Hematopoietic multipotent progenitor cell treated with erythropoietin and hydrocortisone succinate and interleukin-3 and kit ligand, for 15 days (in vitro differentiated cells): ENCODE measurements at places on chromosomes 3 and 15.

DNA sequence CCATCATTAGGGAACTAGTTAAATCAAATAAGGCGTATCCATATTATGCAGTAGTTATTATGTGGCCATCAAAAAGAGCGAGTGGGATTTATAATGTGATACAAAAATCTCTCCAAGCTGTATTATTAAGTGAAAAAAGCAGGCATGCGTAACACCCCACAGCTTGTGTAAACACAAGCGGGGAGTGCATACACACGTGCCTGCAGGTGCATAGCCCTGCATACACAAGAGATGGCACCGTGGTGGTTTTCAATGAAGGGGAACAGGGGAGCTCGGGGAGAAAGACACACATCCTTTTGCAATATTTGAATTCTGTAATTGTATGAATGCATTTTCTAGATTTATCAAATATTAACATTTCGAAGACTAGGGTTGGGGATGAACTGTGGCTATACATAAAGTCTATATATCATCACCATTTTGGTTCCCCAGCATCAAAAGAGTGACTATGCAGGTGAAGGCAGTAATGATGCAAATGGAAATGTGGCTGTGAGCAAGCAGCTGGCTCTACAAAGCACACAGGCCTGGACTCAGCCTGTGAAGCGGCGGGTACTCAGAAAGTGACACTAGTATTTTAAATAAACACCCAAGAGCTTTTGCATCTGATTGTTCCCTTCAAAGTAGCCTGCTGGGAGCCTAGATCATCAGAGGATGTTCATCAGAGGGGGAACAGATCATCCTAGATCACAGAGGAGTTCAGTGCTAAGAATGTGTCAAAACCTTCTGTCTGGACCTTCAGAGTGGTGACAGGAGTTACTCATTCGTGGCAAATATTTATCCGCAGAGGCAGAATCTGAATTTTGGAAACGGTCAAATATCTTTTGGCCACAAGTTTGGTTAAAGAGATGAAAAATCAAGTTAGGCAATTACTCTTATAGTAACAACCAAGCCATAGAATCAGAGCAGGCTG is 9.4 kb upstream of the KIF7 start:
- no peak for DNase-seq

GRCh38 chr3:67083277-67083676 is 85.2 kb downstream of the KBTBD8 start:
- DNase-seq, result no peak

DNA sequence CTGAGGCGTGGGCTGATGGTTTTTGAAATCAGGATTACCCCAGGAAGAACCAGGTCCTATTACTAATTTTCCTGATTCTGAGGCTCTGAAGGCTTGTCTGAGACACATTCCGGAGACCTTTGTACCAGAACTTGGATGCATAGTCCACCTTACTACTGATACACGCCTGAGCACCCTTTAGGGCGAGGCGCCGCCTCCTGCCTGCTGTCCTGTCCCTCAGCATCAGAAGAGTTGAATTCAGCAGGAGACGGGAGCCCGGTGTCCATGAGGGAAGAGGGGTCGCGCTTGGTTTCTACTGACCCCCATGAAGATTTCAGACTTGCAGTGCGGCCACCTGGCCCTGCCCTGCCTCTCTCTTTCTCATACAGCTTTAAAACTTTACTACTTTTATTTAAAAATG is 49.9 kb downstream of the KLF13 start:
- no peak for DNase-seq

DNA sequence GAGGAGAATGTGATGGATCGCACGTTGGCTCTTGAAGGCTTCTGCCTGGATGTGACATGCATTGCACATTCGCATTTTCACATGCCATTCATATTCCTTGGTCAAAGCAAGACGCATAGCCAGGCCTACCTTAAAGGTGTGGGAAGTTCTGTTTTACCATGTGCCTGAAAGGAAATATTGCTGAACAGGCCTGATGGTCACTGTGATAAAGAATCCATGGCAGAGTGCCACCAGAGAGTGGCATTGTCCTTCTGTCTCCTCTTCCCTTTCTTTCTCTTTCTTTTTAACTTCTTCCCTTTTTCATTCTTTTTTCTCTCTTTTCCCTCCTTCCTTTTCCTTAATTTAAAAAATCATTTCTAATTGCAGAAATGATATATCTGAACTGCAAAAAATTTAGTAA is 15.9 kb upstream of the MITF start:
- DNase-seq, result peak; percentile 25
